Fibroblast of skin of left quadriceps (primary cell): ENCODE measurements at places on chromosomes 5 and 9.

GRCh38 chr5:176902102-176902814 is 3.1 kb upstream of the HK3 start:
- no peak for DNase-seq

DNA sequence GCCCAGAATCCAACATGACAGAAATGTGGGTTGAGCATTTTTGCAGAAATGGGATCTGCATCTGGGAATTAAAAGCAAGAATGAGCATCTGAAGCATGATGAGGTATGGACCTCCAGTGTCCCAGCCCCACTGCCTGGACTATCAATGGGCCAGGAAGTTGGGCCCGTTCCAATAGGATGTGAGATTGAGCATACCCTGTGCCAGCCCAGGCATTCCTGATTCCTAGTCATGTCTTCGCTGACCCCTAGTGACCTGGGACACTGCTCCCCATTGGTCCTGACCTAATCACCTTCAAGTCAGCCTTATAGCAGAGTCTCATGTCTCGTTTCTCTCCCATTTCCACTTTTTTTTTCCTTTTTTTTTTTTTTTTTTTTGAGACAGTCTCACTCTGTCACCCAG is 197.4 kb upstream of the IRX2 start:
- no peak for DNase-seq

DNA sequence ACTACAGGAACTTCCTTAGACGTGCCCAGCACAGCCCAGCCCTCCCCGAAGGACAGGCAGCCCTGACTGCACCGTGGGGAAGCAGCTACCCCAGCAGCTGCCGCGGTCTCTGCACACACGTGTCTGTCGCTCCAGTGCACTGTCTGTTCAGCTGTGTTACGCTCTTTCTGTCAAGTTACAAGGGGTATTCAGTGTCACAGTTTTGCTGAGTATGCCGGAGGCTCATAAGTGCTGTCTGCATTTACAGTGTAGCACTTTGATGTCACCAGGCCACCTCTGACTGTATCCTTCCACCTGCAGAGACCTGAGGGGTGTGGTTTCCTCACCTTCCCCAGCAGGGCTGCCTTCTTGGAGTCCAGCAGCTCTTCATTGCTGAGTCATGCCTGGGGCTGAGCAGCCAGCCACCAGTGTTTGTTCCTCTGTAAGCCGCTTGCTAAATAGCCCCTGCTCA is 126.8 kb downstream of the EHMT1 start:
- DNase-seq, result no peak

DNA sequence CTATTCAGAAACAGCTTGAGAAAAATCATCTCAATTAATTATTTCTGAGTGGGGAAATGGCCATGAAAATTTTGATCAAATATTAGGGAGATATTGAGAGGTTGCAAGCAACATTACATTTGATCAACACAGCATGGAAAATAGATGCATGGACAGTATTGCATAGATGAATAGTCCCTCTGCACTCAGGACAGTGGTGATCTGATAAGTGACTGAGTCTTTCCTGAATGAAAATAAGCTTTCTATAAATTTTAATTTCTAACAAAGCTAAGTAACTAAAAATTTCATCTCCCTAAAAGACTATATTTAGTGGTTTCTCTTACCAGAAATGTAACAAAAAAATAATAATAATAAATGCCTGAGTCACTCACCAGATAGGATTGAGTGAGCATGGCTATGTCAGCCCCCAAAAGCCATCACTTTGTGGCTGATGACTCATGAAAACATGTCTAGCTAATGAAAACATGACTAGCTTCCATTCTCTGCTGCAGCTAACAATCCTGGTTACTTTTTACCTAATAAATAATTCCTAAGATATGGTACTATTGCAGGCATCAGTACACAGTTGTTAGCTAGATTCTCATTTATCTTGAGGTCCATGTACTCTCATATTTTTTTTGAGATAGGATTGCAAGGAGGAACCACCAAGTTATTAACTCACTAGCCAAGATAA is 1294.8 kb upstream of the ACO1 start:
- DNase-seq, result peak; percentile 14

- no peak for DNase-seq
These were observed 236.7 kb downstream of the BNC2 start for GRCh38 chr9:16633794-16634193.

- no peak for DNase-seq
These were observed 178.8 kb downstream of the SNX18 start for GRCh38 chr5:54696346-54696745.

- no peak for DNase-seq
These were observed 35.0 kb upstream of the ADAMTSL1 start for GRCh38 chr9:18438951-18439350.

- DNase-seq, result no peak
These were observed 22.3 kb upstream of the TAL2 start for GRCh38 chr9:105639936-105640335.

DNA sequence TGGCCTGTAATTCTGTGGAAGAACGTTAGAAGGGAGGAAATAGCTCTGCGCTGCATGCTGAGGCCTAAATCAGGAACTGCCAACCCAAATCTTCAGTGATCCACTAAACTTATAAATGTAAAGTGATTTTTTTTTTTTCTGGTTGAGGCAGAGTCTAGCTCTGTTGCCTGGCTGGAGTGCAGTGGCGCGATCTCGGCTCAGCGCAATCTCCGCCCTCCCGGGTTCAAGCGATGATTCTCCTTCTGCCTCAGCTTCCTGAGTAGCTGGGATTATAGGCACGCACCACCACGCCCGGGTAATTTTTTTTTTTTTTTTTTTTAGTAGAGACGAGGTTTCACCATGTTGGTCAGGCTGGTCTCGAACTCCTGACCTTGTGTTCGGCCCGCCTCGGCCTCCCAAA is 717.4 kb upstream of the FAM174A start:
- no peak for DNase-seq

- DNase-seq, result no peak
These were observed 81.0 kb upstream of the EQTN start for GRCh38 chr9:27377811-27378456.

GRCh38 chr9:117008461-117008860 is 321.4 kb downstream of the TRIM32 start:
- no peak for DNase-seq

DNA sequence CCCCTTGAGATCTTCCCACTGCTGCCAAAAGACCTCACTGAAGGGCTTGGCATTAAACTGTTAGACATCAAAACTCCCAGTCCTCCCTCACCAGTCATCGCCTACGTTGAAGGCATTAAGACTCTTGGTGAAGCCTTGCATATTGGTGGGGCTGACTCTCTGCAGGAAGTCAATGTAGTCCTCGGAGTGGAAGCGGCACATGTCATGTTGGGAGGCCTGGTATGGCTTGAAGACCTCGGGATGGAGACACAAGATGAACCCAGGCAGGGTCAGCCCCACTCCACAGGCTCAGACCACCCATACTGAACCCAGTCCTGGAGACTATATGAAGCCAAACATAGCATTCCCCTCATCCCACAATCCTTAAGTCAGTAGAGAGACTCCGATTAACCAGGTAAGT is 1.9 kb downstream of the HDAC3 start:
- DNase-seq, result no peak

GRCh38 chr5:137621861-137622823 is 113.7 kb downstream of the KLHL3 start:
- no peak for DNase-seq

GRCh38 chr9:89719202-89719601 is 114.4 kb downstream of the GADD45G start:
- no peak for DNase-seq

- no peak for DNase-seq
These were observed 74.1 kb downstream of the SERINC5 start for GRCh38 chr5:80181618-80182211.

GRCh38 chr5:179142434-179143198 is 82.4 kb downstream of the ZNF354C start:
- peak; percentile 3 for DNase-seq

DNA sequence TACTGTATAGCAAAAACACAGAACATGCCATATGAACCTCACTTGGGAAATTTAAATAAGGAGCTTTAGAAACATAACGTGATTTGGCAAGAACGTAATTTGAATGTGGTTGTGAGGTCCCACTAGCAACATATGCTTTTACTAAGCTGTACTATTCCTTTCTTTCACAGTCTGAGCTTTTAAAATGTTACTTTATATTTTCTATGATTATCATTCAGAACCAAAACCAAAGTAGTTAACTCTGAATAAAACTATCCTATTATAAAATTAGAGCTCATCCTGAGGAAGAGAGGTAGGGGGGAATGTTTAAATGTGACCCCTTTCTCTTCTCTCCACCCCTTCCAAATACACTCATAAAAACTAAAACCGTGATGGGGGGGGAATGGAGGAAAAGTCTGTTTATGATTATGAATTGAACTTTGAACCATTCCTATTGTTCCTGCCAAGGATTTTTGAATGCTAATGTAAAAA is 435.7 kb downstream of the NFIB start:
- no peak for DNase-seq

DNA sequence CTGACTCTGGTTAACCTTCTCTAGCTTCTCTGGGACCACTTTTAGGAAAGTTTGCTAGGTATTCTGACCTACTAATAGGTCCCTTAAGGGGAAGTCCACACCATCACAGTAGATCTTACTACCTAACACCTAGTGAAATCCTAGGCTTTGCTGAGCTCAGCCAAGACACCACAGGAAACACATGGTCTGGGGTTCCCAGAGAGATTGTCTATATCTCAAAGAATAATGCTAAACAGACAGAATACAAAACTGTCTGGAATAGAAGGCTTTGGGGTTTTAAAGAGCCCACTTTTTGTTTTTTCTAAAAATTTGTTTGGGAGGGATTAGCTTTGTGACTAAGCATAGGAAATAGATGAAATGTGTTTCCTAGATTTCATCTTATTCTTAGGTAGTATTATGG is 395.1 kb downstream of the ARHGEF28 start:
- DNase-seq, result no peak

DNA sequence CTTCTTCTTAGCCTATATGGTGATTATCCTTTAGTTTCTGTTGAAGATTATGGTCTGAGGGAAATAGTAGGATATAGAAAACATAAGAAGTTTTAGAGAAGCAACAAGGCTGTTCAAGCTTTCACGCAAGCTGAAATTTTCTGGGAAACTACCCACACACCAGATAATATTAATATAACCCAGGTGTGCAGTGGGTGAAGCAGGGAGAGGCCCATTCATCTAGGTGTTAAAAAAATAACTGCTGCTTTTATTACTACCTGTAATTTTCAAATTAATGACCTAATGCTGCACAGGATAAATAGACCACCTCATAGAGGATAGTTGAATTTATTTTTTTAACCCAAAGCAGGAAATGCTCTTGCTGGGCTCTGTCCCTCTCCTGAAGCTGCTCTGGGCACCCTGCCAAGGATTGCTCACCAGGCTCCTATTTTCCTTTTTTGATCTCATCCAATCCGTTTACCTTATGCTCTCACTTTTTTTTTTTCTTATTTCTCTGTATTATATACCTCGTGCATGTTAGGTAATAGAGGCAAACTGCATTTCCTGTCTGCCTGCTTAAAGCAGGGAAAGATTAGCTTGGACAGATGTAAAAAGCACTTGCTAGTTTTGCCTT is 124.3 kb upstream of the SLC12A2 start:
- DNase-seq, result peak; percentile 55

DNA sequence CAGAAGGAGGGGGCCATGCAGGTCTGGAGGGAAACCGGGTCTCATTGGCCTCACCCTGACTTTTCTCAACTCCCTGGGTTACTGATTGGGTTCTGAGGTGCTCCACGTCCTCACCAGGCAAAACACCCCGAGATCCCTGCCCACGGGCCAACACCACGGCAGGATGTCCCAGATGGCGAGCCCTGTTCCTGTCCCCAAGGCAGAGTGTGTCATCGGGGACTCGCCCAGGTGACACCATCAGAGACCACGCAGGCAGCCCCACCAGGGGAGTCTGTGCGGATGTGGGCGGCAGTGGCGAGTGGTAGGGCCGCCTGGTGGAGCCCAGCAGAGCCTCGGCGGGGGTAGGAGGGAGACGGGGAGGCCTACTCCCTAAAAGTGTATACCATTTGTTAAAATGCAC is 59.0 kb upstream of the UBAC1 start:
- no peak for DNase-seq

- DNase-seq, result no peak
These were observed 1.5 kb downstream of the CERT1 start for GRCh38 chr5:75509956-75510355.

- no peak for DNase-seq
These were observed 316.6 kb downstream of the TLE1 start for GRCh38 chr9:81372628-81373191.

DNA sequence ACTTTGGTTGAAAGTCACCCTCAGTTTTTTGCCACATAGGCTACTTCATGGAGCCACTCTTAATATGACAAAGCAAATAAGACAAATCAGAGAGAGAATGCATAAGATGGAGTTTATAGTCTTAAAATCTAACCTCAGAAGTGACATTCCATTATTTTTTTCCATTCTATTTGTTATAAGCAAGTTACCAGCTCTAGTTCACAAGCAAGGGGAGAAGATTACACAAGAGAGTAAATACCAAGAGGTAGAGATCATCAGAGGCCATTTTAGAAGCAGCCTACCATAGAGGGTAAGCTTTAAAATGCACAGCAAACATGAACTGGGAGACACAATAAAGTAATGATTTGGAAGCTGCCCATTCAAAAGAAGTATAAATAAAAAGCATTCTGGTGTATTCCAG is 651.3 kb upstream of the MEF2C start:
- DNase-seq, result peak; percentile 16

- DNase-seq, result no peak
These were observed 5.6 kb upstream of the OMD start for GRCh38 chr9:92429836-92430235.

- no peak for DNase-seq
These were observed 31.1 kb downstream of the SV2C start for GRCh38 chr5:76114179-76114851.

DNA sequence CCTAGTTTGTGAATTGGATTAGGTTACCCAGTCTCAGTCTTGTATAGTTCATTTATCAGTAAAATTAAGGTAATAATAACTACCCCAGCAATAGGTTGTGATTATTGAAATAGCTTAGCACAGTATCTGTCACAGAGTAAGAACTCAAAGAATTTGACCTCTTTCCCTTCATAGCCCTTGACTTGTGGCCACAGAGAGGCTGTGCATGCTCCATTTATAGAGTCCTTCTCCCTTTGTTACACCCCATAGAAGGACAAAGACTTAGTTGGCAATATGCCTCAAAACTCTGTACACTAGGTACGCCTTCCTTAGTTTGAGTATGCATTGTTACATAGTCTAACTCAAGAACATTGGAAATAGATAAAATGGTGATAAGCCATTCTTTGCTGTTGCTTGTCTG is 257.2 kb downstream of the KCTD16 start:
- DNase-seq, result no peak

DNA sequence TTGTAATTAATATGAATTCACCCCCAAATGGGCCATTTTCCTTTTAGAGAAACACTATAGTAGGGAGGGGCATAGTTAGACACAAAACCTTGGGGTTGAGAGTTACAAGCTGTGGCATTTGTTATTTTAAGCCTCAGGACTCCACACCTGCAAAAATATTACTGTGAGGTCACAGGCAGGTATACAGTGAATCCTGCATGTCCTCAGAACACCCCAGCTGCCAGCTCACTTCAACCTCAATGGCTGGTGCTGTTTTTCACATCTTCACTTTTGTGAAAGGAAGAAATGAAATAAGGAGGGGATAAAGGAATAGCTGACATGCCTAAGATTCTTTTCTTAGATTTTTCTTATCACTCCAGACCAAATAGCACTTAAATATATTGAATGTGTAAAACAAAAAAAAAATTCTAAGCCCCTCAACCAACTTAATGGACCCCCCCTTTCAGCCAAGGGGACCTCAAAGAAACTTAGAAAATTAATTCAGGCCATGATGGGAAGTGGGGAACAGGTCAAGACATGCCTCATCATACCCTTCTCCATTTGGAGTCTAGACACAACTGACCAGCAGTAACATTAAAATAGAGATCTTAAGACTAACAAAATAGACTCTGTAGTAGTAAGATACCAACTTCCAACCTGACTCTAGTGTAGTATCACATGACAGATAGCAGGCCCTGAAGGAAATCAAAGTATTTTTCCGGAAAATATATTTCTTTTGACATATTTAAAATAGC is 9.2 kb downstream of the C9orf85 start:
- DNase-seq, result no peak
